Heart left ventricle (tissue), 16 donors: ENCODE measurements at places on chromosomes 12 and 14.

DNA sequence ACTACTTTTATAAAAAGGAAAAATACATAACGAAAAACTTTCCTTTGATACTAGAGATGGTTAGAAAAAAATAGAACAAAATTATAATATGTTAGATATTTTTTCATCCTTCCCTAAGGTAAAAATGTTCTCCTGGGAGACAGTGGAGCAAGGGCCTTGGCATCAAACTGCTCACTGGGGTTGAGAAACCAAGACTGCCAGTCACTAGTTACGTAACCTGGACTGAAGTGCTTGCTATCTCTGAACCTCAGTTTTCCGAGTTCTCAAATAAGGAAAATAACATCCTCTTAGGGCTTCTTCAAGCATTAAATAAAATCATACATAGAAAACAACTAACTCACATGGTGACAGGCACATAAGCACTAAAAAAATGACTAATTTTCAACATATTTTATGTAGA, 48.2 kb upstream of the FRMD6 start:
- DNase-seq = no peak

DNA sequence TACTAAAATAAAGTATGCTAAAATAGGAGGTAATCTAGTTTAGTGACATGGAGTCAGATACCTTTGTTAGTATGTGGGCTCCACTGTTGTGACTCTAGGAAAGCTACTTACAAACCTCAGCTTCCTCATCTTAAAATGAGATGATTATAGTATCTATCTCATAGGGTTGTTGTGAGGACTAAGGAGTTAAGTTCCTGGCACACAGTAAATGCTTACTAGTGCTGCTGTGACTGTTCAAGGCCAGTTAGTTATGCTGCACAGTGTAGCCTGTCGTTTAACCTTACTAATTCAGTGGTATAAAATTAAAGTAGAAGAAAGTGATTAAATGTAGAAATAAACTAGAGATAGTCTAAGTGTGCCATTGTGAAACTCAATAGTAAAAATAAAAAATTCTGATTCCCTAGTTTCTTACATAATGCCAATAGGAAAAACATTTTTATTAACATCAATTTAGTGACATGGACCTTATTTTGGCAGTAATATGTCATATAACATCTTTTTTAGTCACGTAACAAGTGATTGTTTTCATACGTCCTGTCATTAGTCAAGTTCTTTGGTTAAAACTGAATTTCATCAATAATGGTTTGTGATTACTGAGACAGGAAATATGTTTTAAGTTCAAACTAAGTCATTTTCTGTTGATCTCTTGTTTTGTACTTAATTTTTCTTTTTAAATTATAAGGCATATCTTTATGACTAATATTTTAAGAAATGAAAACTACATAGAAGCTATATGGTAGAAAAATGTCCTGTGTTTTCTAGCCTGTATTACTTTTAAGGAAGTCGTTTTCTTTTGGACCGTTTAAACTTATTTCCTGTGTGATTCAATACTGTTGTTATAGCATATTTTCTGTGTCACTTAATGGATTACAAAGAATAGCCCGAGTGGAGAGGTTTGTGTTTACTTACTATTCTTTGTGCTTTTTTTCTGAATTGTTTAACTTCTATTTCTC, 74.0 kb downstream of the PCNX1 start:
- DNase-seq = no peak

DNA sequence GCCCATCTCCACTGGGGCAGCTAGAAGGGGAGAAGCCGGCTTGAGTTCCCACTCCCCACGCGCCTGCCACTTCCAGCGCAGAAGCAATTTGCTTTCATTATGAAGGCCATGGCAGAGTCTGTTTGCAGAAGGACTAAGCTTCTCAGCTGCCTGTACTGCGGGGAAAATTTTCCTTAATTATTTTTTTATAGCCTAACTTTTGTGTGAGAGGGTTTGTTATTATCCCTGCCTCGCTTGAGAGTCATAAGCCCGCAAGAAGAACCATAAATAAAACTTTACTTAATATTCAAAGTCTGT, 56.0 kb upstream of the DLK1 start:
- no peak for DNase-seq

- DNase-seq = no peak
These were observed 99.2 kb downstream of the SLC41A2 start for GRCh38 chr12:104858611-104859543.

- DNase-seq = no peak
These were observed 66.9 kb upstream of the CLMN start for GRCh38 chr14:95386536-95387095.

DNA sequence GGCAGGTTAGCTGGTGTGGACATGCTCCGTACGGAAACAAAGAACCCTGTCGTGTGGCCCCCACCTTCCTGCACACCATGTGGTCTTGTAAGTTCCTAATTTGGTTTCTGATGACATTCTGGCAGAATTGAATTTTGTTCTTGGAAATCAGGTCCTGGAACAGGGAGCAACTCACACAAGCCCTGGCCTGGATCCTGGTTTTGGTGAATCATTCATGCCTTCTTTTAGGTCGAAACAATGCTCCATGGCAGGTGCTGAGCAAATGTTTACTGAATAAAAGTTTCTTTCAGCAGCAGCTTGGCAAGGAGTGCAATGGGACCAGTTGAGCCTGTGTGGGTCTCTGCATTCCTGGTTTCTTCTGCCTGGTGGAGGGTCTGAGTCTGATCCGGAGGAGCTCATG, 978.4 kb downstream of the BCL11B start:
- no peak for DNase-seq

DNA sequence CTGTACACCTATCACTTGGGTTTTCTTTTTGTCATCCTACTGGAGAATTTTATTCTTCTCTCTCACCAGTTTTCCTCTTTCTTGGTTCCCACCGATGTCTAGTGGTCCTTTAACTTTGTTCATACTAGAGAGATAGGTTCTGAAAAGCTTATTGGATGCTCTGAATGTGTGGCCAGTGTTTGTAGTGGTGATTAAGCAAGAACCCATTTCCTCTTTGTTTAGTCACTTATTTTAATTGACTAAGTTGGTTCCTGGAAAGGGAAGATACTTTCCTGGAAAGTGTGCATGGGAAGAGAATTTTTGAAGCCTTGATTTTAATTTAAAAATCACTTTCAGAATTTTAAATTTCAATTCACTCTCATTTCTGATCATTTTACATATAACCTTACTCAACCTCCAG, 127.2 kb downstream of the OTOGL start:
- no peak for DNase-seq

DNA sequence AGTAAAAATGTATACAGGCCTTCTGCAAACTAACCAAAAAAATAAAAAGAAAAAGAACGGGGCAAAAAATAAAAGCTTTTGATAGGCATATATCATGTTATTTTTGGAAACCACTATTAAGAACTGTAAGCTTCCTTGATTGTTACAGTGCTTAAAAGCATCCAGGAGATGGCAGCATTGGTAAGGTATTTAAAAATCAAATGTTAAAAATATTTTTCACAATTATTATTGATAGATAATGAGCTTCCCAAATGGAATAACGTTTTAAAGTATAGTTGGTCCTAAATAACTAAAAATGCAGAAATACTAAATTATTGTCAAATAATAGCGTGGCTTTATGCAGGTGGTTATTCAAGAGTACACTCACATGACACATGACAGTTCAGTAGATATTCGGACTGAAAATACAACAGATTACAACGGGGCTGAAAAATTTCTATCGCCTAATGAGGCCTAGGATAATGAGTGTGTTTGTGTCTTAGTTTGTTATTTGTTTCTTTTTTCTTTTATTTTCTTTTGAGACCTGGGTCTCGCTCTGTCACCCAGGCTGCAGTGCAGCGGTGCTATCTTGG, 127.2 kb upstream of the ATF7IP start:
- no peak for DNase-seq

DNA sequence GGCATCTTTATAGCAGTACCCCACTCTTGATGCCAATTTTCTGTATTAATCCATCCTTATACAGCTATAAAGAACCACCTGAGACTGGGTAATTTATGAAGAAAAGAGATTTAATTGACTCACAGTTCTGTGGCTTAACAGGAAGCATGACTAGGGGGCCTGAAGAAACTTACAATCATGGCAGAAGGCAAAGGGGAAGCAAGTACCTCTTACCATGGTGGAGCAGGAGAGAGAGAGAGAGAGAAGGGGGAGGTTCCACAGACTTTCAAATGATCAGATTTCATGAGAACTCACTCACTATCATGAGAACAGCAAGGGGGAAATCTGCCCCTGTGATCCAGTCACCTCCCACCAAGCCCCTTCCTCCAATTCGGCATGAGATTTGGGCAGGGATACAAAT, 84.4 kb downstream of the SLC24A4 start:
- no peak for DNase-seq

- DNase-seq = no peak
These were observed 103.1 kb upstream of the MDM1 start for GRCh38 chr12:68435299-68435637.

GRCh38 chr12:49979016-49979586, 6.4 kb downstream of the AQP6 start:
- DNase-seq = no peak

DNA sequence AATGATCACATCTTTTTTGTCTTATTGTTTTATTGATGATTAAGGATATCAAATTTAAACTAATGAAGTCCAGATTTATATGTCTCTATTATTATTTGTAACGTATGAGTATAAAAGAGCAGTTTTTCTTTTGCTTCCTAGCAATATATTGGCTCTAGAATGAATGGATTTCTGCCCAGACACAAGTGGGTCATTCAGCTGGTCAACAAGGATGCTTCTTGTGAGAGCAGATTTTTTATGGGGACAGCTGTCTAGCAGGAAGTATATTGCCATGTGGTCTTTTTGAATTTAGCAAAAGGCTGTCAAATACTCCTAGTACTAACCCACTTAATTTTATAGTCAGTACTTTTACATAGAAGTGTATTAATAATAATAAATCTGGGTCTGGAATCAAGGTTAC, 1071.1 kb upstream of the FLRT2 start:
- DNase-seq = no peak

DNA sequence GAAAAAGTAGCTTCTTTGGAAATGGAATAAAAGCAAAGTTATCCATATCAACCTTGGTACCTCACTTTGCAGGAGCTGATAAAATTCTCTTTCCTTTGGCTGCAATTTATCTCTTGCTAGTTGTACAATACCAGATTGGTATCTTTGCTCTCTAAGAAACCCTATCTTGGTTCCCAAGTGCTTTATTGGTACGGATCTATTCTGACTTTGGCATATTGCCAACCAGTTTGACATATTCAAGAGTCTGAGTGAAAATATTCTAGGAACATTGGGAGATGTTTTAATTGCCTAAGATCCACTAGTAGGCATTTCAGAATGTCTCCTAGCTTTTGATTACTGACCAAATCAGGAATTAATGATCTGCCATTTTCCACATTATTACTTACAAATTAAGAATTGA, 167.2 kb upstream of the ATP2B1 start:
- no peak for DNase-seq

- no peak for DNase-seq
These were observed 5.9 kb downstream of the MMP17 start for GRCh38 chr12:131833896-131834641.

GRCh38 chr12:65536876-65537681, 258.6 kb downstream of the MSRB3 start:
- peak; percentile 26 for DNase-seq

GRCh38 chr12:113002155-113002554, 23.8 kb downstream of the OAS2 start:
- DNase-seq = no peak

GRCh38 chr12:112812600-112813406, 21.3 kb downstream of the RPH3A start:
- no peak for DNase-seq

- no peak for DNase-seq
These were observed 19.3 kb downstream of the ZNF664 start for GRCh38 chr12:123992118-123992825.

DNA sequence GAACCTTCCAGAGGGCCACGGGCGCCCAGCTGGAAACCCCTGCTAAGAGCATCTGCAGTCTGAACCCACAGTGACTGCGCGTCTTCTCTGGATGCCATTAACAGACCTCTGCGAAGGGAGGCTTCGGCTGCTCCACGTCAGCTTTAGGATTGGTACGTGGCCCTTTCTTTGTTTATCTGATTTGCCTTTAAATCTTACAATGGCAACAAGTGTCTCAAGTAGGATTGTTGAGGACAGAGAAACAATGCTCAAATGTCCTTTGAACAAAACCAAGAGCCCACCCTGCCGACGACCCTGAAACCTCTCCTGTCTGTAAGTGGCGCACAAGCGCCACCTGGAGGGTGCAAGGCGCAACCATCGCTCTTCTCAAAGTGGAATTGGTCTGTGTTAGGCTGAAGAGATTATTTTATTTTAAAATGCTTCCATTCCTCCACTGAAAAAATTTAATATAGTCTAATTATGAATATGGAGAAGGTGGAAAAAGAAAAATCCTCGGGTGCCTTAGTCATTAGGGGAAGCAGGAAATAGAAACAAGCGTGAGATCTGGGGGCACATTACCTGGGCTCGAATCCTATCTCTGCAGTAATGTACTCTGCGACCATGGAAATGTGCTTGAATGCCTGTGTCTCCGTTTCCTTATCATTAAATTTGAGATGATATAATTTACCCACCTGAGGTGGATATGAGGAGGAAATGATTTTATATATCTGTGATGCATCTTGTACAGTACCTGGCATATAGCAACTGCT, 82.6 kb upstream of the PTPRB start:
- DNase-seq = peak; percentile 65

DNA sequence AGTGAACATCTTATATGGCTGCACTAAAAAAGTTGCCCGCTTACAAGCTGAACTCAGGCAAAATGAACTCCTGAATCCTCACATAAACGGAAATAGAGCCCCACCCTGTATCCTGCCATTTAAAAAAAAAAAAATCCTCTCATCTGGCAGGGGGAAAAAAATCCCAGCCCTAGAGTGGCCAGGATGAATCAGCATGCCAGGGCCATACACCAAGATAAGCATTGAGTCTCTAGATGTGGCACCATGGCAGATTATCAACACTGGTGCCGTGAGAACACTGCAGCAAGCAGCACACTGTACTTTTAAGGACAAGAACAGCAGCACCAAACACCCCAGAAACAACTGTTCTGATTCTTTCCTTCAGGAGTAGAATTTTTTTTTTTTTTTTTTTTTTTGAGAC, 65.5 kb downstream of the RASSF3 start:
- peak; percentile 82 for DNase-seq

DNA sequence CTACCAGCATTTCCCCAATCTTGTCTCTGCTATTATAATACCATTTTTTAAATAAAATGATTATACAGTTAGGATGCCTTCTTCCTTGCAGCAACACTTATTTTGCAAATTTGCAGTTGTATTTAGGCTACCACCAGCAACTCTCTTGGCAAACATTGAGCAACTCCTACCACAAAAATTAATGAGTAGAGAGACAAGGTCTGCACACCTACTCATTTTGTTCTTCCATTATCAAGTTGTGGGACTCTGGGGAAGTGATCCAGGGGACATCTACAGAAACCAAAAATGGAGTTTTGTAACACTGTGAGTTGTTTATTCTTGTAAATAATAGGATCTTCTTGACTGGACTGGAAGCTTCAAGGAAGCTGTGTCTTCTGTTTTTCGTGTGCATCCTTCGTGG, 38.6 kb downstream of the DGLUCY start:
- no peak for DNase-seq
